ENCODE measurements at places on chromosomes 11 and 22.

- peak; percentile 47 for DNase-seq
Observed at GRCh38 chr22:46813816-46814597, 51.6 kb downstream of the TBC1D22A start.

- peak; percentile 40 for DNase-seq
Observed at GRCh38 chr11:35624781-35625180, 6.5 kb downstream of the FJX1 start.

- no peak for DNase-seq
Observed at GRCh38 chr11:62130283-62131169, 6.7 kb downstream of the INCENP start.

GRCh38 chr22:23282089-23282501, 101.8 kb downstream of the BCR start:
- DNase-seq: peak; percentile 83

DNA sequence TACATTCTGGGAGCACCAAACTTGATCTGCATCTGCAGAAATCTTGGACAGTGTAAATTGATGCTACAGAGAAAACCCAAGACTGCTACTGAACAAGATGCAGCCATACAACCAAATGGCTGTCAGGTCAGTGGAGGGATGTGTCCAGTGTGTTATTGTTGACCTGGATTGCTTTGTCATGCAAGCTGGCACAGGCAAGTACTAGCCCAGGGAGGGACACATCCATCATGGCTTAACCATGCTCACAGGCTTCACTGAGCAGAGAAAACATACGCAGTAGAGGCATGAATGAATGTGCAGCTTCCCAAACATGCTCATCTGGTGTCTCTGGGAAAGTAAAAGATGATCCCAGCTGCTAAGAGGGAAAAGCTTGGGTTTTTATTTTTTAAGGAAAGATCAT, 93.6 kb downstream of the MTNR1B start:
- DNase-seq: no peak

GRCh38 chr22:42269432-42270175, 849 bp downstream of the TCF20 start:
- DNase-seq: no peak

- peak; percentile 6 for DNase-seq
Observed at GRCh38 chr11:33089776-33090175, 50.4 kb downstream of the TCP11L1 start.

DNA sequence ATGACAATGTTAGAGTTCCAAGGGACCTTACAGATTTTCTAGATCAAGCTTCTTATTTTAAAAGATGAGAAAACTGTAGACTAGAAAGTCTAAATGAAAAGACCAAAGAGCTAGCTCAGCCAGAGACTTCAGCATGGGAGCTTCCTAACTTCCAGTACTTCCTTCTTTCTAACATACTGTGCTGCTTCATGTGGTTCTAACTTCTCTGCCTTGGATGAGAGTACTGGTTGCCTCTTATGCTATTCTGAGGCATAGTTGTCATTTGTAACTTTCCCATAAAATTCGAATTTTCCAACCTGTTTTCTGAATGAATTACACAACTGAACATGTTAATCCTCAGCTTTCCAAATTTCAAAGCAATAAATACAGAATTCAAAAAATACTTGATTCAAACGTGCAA, 1.8 kb downstream of the MTMR2 start:
- DNase-seq: no peak

DNA sequence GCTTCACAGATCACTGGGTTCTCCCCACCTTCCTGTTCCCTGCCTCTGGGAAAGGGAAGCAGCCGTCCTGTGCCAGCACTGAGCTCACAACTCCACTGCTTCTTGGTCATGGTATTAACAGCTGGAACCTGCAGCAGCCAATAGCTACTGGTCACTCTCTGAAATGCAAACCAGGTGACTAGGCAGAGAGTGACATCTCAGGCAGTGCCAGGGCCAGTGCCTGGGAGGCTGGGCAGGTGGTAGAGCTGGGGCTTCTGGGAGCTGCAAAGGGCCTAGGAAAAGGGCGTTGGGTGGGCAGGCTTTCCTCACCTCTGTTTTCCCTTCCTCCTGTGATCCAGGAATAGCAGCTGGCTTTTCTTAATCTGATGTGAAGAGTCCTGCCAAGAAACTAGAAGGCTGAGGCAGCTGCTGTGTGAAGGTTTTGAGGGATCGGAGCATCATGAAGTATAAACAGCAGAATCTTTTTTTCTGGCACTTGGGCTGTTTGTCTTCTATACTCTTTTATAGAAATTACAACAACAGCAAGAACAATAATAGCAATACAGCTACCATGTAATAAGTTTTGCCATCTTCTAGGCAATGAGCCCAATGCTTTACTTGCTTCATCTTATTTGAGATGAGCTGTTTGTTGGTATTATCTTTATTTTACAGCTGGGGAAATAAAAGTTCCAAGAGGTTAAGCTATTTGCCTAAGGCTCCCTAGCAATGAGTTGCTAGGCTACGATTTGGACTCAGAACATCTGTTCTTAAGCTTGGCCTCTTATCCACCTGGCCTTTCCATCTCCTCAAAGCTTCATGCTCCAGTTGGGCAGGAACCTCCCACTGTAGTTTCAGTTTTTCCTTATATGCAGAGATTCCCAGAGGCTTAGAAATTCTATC, 22.0 kb upstream of the CD44 start:
- DNase-seq: no peak

GRCh38 chr11:123460012-123460700, 30.1 kb downstream of the GRAMD1B start:
- no peak for DNase-seq

DNA sequence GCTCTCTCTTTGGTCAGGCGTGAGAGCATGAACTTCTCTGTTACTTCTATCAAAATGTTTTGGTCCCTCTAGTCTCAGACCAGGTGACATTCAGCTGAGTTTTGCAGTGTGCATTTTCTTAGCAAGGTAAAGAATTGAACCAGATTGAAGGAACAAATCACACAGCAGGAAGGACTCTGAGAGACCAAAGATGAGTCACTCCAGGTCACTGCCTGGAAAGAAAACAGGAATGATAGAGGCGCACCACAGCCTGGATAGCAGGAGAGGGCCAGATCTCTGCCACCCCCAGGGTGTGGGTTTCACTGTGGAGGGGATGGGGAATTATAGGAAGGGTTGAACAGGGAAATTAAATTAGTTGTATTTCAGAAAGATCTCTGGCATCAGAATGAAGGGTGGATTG, 788.3 kb downstream of the NTM start:
- DNase-seq: peak; percentile 49

- DNase-seq: peak; percentile 32
Observed at GRCh38 chr11:106585061-106585460, 433.2 kb downstream of the GUCY1A2 start.

- no peak for DNase-seq
Observed at GRCh38 chr11:118625976-118626375, 18.6 kb downstream of the PHLDB1 start.

DNA sequence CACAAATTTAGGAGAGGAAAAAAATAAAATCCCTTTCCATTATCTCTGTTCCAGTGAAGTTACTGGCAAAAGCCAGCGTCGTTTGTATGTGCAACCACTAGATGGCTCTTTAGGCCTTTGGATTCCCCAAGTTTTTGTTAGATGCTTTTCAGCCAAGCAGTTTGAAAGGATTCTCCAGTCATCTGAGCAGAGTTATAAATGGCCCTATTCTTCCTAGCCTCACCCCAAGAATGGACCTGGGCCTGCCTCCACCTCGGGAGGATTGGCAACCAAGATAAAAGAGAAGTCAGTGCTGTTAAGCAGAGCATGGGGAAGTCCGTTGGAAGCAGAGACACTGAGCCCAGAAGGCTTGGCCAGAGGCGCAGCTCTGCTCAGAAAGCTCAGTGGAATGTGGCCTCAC, 15.4 kb downstream of the FAM181B start:
- DNase-seq: peak; percentile 56

- DNase-seq: no peak
Observed at GRCh38 chr11:94305146-94305545, 766 bp downstream of the IZUMO1R start.

- DNase-seq: peak; percentile 73
Observed at GRCh38 chr11:8732748-8733241, 50.2 kb downstream of the RPL27A start.

GRCh38 chr11:86183694-86184093, 60.9 kb upstream of the EED start:
- DNase-seq: peak; percentile 53

GRCh38 chr22:25334162-25334490, 114.7 kb downstream of the CRYBB2 start:
- DNase-seq: no peak

DNA sequence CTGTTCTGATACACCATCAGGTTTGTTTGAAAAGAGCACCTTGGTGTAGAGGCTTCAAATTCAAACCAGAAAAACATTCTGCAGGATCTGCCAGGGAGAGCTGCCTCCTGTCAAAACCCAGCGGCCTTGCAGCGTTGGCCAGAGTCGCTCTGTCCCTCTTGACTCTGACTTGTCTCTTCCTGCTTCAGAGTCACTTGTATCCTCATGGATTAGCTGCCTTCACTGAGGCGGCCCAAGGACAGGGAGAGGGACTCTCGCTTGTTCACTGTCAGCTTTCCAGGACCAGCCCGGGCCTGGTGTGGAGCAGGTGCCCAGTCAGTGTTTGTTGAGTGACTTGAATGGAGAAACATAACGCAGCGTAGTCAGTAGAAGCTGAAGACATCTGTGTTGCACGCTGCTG, 18.0 kb downstream of the TBC1D22A start:
- no peak for DNase-seq

GRCh38 chr11:120383518-120384155, 47.4 kb downstream of the ARHGEF12 start:
- DNase-seq: no peak

DNA sequence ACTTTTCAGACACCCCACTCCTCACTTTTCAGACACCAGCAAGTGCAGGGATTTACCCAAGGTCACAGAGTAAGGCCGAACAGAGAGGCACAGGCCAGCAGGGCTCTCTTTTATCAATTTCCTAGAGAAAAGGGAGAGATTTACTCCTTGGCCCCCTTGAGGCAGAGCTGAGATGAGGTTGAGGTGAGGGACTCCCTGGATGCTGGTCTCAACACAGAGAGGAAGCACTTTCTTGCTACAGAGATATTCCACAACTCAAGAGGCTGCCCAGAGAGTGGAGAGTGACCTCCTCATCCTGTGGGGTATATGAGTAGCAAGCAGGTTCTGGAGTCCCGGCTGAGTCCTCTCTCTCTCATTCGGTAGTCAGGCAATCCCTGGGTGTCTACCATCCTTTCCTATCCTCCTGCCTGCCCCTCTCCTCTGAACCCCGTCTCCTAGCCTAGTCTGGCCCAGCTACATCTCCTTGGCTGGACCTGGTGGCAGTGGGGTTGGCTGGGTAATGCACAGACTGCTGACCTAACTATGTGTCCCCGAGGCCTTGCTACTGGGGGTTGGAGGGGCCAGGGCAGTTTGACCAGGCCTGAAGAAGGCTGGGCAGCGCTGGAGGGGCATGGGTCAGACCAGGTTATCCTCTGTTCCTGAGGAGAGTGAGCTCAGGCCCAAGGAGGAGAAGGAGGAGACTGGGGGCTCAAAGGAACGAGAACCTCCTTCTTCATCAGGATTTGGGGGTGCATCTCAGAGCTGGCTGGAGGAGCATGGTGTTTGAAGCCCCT, 1.8 kb upstream of the ARHGEF17 start:
- DNase-seq: no peak

DNA sequence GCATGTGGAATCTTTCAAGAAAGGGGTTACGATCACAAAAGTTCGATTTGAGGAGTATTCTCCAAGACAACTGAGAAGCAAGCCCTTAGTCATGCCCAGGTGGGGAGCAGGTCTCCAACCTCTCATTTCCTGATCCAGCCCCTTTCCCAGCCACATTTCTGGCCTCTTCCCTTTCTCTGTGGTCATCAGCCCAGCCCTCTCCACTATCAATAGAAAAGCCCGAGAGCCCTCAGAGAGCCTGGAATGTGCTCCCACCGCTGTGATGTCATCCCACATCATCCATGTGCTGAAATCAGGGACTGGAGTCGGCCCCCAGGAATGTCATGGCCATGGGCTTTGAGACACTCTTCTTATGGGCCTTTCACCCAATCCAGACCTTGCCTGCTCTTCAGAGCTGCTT, 62.6 kb downstream of the KCNJ1 start:
- DNase-seq: peak; percentile 44

DNA sequence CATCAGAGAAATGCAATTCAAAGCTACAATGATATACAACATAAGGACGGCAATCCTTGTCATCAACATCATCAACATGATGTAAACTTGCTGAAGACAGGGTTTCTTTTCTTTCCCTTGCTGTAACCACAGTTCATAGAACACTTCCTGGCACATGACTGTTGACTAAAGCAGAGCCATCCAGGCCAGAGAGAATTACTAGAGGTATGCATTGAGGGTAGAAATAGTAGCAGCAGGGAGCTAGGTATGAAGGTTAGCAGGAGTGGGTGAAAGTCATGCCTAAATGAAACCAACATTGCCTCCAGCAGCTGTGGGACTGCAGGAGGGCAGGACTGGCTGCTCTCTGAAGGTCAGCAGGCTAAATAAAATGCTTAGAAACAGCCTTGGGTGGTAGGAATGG, 103.7 kb downstream of the LRRC32 start:
- DNase-seq: no peak

DNA sequence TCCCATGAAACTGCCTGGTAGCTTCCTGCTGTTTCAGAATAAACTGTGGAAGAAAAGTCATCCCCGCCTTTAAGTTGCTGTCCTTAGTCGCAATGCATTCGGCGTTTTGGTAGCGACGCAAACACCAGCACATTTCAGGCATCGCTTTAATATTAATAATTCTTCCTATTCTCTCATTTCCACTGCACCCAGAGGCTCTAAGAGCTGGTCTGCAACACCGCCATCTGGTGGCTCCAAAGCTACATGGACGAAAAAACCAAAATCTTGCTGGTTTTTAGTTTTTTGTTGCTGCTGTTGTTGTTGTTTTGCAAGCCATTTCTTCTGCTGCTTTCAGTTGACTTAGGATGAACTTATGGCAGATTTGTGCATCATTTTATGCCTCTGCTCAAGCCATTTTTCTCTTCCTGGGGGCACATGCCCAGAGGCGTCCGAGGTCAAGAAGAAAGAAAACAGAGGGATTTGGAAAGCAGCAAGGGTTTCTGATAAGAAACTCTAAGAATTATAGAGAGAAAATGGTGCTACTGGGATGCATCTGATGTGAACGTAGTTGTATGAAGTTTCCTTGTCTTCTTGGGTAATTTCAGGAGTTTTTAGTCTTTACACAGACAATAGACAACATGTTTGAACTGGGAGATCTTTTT, 345.4 kb upstream of the KIRREL3 start:
- peak; percentile 22 for DNase-seq
